ENCODE measurements at places on chromosomes 6 and 20.

DNA sequence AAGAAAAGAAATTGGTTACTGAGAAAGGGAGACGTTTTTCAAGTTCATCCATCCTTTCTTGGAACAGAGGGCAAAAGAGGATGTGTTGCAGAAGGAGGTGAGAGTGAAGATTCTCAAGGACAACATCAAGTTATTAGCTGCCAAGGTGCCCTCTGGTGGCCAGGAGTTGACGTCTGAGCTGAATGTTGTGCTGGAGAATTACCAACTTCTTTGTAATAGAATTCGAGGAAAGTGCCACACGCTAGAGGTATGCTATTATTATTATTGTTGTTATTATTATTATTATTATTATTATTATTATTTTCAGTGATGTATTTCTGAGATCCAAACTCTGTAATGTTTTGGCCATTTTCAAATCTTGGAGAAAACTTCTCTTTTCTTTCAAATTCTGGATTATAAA lies 197.0 kb downstream of the UTRN start:
- DNase-seq = peak; percentile 84

GRCh38 chr20:57470666-57471495 lies 54.1 kb downstream of the CTCFL start:
- no peak for DNase-seq

DNA sequence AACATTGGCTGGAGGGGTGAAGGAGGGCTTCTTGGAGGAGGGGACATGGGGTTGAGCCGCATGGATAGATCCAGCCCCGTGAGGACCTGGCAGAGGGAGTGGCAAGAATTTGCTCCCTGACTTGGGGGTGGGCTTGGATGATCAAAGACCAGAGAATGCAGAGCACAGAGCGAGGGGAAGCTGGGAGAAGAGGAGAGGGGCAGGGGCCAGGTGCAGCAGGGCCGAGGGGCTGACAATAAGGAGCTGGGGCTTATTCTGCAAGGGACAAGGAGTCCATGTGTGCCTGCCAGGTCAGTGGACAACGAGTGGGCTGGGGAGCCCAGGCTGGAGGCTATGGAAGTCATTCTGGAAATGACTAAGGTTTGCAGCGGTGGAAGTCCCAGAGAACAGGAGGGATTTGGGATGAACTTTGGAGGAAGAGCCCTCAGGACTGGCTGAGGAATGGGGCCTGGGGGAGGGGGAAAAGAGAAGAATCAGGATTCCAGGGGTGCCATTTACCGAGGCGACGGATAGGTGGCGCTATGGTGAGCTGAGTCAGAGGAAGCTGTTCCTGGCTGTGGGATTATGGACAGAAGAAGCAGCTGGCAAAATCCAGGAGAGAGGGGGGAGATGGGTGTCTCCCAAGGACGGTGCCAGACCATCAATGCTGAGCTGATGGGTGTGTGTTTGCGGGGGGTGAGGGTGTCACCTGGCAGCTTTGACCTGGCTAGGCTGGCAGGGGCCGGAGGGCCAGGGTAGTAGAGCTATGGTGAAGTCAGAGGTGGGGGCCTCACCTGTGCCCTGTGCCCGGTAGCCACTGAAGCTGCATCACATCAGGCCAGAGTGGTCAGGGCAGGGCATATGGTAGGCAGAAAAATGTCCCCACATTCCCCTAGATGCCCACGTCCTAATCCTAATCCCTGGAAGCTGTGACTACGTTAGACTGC lies 7.8 kb downstream of the KCNG1 start:
- DNase-seq = peak; percentile 92

DNA sequence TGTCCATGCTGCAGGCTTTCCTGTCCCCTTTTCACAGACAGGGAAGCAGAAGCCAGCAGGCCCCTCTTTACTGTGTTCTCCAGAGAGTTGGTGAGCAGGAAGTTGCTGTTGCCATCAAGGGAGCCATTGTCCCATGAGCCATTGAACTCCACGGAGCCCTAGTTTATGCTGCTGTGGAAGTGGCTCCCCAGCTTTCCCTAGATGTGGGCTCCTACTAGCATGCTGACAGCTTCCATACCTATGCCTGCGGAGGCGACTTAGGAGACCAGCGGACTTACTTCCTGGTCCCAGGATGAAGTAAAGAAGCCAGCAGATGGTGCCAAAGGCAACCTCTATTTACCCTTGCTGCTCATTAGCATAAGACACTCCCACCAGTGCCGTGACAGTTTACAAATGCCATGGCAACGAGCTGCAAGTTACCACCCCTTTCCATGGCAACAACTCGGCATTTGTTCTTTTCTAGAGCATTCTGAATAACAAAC lies 30.8 kb upstream of the FKBP1A start:
- peak; percentile 99 for DNase-seq

DNA sequence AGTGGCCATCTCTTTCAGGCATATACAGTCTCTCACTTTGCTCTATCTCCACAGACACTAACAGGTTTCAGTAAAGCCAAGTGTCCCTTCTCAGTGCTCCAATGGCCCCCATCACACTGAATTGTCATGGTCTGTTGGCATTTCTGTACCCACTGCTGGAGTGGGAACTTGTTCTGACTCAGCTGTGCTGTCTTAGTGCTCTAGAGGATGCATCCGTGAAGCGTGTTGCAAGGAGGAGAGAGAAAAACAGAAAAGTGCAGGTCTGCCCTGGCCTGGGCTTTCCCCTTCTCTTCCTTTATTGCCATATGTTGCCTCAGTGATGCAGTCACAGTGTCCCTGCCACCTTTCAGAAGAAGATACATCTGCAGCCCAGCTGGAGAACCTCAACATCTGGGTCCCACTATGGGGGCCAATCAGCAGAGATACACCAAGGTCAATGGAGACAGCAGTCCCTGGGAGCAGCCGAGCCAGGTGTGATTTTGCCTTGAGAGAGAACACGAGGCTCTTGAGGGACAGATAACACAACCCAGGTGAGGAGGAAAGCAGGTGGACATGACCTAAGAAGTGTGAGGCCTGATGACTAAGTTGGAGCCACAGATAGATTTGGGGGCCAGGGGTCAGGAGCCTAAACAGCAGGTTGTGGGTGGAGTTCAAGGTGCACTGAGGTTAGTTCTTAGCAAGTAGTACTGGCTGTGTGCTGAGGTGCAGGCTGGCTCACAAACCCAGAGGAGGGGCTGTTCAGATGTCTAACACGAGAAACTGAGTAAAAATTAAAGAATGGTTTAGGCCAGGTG lies 5.6 kb upstream of the PLCG1 start:
- DNase-seq = no peak

DNA sequence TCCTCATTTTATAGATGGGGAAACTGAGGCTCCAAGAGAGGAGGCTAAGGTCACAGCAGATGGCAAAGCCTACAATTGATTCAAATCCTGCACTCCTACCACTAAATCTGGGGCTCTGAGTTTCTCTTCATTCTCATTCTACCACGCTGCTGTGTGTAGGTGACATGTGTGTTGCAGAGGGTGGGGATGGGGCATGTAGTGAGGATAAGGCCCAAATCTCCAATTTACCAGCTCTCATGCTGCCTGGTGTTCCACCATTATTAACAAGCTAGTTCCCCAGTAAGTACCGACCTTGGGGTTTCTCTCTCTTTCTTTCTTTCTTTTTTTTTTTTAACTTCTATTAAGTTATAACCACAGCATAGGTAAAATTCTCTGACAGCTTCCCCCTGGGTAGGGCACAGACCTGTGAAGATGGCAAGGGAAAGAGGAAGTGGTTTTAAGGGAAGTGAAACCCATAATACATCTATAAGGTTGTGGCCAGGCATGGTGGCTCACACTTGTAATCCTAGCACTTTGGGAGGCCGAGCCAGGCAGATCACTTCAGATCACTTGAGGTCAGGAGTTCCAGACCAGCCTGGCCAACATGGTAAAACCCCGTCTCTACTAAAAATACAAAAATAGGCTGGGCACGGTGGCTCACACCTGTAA lies 13.0 kb upstream of the MATN4 start:
- DNase-seq = no peak

GRCh38 chr6:126873351-126873750 lies 245.1 kb upstream of the RSPO3 start:
- DNase-seq = no peak

DNA sequence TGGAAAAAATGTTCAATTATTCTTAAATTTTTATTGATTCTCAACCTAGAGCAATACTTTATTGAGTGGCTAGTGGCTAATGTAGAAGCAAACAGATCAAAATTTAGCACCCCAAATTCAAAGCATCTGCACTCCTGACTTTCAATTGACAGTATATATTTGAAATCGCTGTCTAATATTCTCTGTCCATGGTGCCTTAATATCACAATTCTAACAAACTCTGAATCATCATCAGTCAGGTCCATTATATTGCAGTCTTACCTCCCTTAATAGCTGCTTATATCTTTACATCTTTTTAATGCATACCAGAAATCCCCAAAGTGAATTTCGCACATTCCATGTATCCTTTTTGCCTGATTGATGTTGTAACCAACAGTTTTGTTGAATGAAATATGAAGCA lies 134.9 kb downstream of the THEMIS start:
- no peak for DNase-seq

- no peak for DNase-seq
These were observed 30.1 kb downstream of the PRDM1 start for GRCh38 chr6:106116125-106116832.

- peak; percentile 61 for DNase-seq
These were observed 6.2 kb downstream of the LINC00237 start for GRCh38 chr20:21099751-21100577.

DNA sequence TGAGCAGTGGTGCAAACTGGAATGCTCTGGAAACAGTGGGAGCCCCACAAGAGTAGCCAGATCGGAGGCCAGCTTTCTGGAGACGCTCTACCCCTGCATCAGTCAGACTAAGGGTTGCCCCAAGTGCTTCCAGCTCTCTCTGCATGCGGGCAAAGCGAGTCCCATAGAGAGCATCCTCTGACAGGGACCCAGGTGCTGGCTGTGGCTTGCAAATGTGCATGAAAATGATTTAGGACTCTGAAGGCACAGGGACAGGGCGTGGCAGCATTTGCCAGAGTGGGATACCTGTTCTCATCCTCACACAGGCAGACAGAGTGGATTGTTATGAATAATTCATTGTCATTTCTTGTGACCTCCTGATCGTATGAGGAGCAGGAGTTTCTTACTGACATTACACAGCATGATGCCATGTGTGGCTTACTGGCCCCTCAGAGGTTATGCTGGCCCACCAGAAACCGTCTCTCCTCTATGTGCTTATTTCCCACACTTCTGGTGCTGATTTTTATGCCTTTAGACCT lies 10.3 kb downstream of the RIN2 start:
- DNase-seq = no peak

GRCh38 chr6:15073344-15073789 lies 172.5 kb upstream of the JARID2 start:
- DNase-seq = peak; percentile 64

GRCh38 chr6:170532867-170533488 lies 20.1 kb downstream of the PSMB1 start:
- DNase-seq = no peak

DNA sequence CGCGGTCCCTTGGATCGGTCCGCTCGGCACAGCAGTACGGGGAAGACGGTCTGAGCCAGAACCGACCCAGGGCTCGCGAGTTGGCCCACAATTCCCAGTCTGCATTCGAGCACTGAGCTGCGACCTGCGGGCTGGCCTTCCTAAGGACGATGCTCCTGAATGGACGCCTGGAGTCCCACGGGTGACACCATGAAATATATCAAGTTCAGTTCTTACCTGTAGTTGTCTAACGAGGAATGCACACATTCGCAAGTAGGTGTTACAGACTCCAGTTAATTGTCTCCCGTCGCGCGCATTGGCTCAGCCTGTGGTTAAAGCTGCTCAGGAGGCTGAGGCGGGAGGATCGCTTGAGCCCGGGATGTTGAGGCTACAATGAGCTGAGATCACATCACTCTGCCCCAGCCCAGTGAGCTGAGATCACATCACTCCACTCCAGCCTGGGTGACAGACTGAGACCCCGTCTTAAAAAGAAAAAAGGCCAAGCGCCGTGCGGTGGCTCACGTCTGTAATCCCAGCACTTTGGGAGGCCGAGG lies 802 bp downstream of the PEX7 start:
- no peak for DNase-seq

DNA sequence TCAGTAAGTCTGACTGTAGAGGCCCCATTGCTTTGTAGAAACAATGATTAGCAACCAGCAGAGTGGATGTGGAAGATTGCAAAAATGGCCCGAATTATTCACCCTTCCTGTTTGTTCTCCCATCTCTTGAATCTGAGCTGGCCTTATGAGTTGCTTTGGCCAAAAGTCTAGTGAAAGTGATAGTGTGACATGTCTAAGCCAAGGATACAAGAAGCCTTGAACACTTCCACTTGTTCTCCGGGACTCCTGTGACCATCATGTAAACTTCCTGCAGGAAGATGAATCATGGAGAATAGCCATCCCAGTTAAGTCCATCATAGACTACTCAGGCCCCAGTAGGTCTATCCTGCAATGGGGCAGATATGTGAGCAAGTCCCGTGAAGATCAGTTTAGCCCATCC lies 252.0 kb upstream of the JAG1 start:
- no peak for DNase-seq

GRCh38 chr20:48275286-48276020 lies 490.2 kb upstream of the SULF2 start:
- peak; percentile 98 for DNase-seq

DNA sequence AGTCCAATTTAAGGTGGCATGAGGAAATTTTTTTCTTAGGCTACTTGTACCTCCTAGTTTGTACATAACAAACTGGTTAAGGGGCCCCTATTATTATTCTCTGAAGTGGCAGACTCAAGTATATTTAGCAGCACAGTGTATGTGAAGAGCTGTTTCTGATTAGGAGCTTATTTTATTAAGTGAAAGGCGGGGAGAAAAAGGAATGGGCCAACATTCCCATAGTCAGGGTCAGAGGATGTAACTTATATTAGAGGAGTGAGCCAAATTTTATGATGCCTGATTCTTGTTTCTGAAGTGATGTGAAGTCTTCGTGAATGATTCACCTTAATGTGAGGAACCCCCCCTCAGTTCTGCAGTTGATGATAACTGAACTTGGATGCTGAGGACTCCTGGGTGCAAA lies 2.8 kb downstream of the HECA start:
- DNase-seq = no peak

All from mesendoderm (in vitro differentiated cells).